ENCODE measurements at places on chromosomes 12 and 14.

GRCh38 chr14:76228138-76228537 lies 76.4 kb downstream of the GPATCH2L start:
- DNase-seq = no peak

DNA sequence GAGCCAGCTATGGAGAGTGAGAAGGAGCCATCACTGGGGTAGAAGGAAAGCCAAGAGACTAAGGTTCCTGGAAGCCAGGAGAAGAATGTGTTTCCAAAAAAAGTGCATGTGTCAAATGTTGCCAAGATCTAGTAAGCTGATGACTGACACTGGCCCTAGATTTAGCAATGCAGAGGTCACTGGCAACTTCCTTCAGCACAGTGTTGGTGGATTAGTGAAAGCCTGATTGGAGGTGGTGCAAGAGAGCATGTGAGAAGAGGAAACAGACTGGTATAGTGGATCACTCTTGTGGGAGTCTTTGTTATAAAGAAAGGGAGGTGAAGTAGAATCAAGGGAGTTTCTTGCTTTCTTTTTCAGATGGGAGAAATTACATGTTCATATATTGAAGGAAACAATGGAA lies 34.1 kb upstream of the CHGA start:
- no peak for DNase-seq

- no peak for DNase-seq
Measured at GRCh38 chr14:58191763-58192601, 8.0 kb upstream of the ACTR10 start.

GRCh38 chr12:6528539-6529235 lies 5.6 kb upstream of the GAPDH start:
- DNase-seq = no peak

DNA sequence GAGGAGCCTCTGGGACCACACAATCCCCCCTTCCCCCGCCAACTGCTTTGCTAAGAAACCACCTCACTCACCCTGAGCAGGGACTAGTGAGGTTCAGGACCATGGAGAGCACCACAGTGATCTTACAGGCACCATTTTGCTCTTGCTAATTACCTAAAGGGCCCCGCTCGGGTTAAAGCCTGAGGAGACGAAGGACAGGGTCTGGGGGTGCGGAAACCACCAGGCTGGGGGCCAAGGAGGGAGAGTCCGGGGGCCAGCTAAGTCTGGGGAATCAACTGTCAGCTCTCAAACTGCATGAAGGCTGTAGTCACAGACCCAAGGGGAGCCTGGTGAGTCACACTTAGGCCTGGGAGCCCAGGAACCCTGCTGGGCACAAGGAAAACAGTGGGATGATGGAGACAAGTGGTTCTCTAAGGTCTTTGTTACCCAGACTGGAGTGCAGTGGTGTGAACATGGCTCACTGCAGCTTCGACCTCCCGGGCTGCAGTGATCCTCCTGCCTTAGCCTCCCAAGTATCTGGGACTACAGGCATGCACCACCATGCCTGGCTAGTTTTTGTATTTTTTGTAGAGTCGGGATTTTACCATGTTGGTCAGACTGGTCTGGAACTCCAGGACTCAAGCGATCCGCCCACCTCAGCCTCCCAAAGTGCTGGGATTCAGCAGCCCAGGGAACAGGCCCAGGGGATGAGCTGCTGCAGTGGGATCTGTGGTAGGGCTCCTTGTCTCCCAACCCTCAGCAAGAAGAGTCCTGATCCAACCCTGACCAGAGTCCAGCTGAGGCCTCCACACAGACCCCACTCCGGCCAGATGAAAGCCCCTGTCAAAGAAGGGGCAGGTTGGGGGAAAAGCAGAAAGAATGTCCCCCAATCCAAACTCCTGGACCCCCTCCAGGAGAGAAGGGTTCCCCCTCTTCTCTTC lies 98.8 kb downstream of the CALM1 start:
- peak; percentile 54 for DNase-seq

GRCh38 chr12:56346675-56347074 lies 8.0 kb downstream of the IL23A start:
- DNase-seq = no peak
